ENCODE measurements at places on chromosomes 3 and 15.

DNA sequence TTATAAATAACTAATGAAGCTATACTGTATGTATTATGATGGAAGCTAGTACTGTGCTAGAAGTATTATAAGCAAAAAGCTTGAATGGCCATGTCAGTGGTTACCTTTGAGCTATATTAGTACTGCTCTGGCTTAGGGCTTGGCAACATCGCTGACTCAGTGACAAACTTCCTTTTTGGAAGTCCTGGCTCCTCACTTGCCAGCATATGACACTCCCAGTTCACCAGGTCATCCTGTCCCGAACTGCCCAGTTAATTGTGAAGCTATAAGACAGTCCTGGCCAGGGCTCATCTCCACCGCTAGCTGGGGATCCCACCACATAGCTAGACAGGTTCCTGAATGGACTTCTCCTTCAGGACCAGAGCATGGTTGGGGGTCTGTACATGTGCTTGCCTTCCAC lies 31.9 kb downstream of the RAB8B start:
- DNase-seq: no peak

- DNase-seq: no peak
Observed at GRCh38 chr3:100090669-100091005, 23.7 kb downstream of the FILIP1L start.

DNA sequence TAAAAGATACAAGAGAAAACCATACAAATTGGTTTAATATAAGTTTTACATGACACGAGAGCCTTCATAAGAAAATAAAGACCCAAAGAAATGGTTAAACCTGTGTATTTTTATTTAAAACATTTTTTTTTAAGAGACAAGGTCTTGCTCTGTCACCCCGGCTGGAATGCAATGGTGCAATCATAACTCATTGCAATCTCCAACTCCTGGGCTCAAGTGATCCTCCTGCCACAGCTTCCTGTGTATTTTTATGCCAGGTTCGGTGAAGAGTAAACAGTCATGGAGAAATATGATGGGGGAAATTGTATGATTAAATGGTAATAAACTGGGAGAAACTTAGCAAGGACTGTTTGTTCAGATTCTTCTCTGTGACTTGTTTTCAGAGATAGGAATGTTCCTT lies 441.0 kb downstream of the TUSC7 start:
- DNase-seq: no peak

DNA sequence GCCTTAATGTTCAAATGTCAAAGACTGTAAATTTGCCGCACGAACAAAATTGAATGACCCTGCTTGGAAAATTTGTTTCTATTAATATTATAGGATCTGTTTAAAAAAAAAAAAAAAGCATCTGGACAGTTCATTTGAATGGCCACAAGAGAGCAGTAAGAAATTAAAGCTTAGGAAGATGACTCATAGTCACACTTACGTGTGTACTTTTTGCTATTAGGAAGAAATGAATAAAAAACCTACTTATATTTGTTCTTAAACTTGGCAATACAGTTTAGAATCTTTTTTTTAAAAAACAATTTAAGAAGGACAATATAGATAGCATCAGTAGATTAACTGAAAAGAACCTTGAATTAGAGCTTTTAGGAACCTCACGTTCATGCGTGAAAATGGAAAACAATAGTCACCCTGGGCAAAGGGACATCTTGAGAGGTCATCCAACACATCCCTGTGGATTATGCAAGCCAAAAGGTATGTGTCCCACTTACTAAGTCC lies 621.8 kb downstream of the MECOM start:
- DNase-seq: no peak

DNA sequence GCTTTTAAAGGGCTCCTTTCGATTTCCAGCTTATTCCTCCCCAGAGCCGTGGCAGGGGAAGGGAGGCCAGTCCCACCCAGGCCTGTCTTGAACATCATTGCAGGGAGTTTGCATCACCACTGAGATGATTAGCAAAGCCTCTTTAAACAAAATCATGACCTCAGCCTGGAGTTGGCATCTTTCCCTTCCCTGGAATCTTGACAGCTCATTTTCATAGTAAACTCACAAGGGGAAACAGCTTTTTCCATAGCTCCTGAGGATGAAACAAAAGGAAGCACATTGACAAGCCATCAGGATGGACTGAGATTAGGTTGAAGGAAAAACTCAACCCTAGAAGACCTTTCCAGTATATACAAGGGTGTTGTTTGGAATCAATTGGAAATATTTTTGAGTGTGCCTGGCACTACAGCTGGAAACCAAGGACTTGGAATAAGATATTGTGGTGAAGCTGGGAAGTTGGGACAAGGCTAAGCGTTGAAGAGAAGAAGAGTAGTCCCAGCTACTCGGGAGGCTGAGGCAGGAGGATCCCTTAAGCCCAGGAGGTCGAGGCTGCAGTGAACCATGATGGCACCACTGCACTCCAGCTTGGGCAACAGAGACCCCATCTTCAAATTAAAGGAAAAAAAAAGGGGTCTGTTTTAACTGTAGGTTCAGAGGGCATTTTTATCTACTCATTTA lies 3.1 kb upstream of the LARP6 start:
- no peak for DNase-seq

DNA sequence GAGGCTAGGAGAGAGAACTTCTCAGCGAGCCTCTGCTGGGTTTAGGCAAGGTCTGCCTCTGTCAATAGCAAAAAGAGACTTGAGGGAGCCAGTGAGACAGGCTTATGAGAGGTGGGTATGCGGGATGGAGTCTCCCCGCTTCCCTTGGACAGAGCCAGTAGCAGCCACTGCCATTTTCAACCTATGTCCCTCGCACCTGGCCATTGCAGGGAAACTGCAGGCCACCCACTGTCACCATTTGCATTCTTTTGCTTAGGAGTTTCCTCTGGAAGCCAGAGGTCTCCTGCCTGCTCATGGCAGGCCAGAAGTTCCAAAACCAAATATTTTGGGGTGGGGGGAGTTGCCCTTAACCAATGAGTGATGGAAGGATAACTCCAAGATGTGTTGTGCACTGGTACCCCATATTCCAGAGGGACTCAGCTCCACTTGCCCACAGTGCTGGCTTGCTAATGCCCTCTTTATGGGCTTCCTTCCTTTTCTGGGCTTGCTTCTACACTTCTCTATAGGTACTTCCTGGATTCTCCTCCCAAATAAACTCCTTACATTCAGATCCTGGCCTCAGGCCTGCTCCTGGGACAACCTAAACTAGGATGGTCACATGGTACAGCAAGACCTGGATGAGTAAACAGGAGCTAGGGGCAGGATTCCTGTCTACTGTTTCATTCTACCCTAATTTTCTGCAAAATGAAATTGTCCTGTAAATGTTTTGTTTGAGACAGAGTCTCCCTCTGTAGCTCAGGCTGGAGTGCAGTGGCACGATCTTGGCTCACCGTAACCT lies 108.9 kb upstream of the PROK2 start:
- DNase-seq: no peak

- no peak for DNase-seq
Observed at GRCh38 chr3:64530434-64531049, 157.3 kb downstream of the ADAMTS9 start.

GRCh38 chr3:16935781-16936180 lies 51.0 kb downstream of the PLCL2 start:
- DNase-seq: no peak
